ENCODE measurements at places on chromosomes 6 and 20.

GRCh38 chr6:100171533-100172321 is 177.7 kb upstream of the MCHR2 start:
- no peak for DNase-seq

DNA sequence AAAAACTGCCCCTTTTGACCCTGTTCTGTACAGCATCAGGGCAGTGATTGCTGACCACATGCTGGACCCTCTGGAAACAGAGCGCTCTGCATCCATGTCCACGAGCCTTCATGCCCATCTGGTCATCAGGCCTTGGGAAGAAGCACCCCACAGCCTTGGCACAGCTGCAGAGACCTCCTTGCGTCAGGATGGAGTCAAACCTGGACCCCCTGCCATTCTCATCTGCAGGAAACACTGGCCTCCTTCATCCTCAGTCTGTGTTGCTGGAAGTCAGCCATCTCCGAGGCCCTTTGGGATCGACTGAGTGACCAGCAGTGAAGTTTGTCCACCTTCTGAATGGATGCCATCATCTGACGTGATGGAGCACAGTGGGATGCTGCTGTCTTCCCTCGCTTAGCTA is 2138.3 kb upstream of the DEFB115 start:
- no peak for DNase-seq

DNA sequence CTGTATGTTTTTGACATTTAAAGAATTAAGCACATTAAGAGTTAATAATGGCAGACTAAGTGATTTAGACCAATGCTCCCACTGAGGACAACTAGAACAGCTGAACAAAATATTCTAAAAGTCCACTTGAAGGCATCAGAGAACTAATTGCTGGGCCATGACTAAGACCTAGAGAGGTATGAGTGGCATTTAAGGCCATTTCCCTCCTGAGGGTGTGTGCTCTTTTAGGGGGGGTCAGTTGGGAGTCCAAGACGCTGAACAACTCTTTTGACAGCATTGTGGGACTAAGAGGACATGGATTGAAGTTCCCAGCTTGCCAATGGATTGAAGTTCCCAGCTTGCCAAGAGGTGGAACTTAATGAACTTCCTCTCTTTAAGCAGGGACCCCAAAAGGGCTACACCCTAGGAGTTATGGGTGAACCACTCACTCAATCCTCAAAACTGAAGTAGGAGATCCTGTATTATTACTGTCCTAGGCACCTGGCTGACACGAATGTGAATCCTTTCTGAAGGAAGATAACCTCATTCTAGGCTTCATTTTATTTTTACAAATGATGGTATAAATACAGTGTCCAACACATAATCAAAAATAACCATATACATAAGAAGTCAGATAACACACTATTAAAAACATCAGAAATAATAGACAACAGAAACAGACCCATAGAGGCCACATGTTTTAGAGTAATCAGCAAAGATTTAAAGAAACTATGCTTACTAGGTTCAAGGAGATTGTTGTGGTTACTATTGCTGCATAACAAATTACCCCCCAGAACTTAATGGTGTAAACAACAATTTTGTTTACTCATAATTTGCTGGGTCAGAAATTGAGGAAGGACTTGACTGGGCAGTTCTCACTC is 175.1 kb downstream of the VEGFA start:
- no peak for DNase-seq

DNA sequence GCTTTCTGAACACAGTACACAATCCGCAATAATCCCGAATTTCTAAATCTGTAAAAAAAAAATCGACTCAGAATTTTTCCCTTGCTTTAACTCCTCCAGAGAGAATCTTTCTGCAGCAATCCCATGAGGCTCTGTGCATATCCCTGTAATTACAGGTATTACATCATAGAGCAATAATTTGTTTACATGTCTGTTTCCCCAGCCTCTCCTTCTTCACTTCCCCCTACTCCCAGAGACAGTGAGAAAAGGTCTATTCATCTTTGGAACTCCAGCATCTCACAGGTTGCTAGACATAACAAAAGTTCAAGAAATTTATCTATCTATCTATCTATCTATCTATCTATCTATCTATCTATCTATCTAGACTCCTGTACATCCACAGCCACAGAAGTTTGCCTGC is 26.0 kb downstream of the KLHL31 start:
- no peak for DNase-seq

DNA sequence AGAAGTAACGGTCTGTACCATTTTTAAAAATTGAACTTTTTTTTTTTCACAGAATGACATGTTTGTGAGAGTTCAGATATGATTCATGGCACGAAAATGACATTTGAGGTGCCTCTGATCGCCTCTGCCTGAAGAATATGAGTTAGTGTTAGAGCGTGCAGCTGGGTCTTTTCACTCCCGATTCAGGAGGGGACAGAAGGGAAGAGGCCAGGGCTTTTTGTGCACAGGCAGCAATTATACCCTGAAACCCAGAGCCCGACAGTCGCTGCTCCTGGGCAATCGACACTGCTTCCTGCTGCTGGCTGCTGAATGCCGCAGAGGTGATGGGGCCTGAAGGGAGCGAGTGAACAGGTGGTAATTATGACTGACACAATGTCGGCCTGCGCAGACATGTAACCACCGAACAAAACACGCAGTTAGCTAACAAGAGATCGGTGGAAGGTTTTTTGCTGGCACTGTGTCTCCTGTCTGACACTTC is 652.0 kb upstream of the NOX3 start:
- no peak for DNase-seq

DNA sequence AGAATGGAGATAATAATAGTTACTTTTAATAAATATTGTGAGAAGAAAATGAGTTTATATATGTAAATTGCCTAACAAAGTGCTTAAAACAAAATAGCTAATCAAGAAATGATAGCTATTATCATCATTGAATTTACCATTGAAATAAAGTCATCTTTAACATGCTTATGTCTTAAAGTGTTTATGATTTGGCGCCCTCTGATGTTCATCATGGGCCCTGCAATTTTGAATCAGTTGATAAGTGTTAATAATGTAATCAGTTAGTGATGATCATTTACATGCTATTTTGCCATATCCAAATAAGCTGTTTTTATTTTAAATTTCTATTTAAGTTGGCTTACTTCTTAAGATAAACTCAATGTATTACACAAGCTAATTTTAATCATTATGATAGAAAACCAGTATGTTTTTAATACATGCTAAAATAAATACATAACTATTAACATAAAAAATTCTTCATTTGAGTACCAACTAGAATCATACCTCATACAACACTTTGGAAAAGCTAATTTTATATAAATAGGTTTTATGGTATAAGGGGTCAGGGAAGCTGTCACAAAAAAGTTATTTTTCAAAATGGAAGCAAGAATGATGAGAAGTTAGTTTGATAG is 39.2 kb upstream of the TPD52L1 start:
- DNase-seq, result no peak

GRCh38 chr20:2671977-2672376 is 8.0 kb upstream of the IDH3B start:
- no peak for DNase-seq

DNA sequence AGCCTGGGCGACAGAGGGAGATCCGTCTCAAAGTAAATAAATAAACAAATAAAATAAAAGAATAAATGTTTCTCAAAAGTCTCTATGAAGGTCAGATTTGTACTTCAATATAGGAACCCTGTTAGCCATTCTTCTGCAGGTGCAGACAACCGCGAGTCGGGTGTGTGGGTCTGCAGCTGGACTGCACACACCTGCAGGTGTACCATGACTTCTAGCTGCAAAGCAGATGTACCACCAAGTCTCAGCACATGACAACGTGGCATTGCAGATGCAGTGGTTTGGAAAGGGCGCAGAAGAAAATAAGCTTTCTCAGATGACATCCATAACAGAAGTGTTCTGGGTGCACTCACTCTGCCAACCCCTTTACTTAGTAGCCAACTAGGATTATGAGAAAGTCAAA is 239.7 kb downstream of the ATXN1 start:
- DNase-seq, result no peak

DNA sequence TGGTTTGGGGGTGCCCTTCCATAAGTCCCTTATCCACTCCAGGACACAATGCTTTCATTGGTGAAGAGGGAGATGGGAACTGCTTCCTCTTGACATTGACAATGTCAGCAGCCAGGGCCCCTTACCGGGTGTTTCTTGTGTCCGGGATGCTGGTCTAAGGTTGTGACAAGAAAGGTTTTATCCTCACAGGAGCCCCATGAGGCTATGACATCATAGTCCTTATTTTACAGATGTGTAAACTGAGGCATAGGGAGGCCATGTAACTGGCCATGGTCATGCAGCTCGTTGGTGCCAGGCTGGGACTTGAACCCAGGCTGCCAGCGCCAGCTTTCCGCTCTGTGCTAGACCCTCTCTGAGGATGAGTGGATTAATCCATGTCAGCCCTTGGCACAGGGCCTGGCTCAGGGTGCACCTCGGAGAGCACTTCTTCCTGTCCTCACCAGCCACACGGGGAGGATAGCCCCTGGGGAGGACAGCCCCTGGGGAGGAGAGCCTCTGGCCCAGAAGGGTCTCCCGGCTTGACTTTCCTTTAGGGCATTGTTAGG is 157.3 kb downstream of the SYCP2 start:
- DNase-seq, result no peak

DNA sequence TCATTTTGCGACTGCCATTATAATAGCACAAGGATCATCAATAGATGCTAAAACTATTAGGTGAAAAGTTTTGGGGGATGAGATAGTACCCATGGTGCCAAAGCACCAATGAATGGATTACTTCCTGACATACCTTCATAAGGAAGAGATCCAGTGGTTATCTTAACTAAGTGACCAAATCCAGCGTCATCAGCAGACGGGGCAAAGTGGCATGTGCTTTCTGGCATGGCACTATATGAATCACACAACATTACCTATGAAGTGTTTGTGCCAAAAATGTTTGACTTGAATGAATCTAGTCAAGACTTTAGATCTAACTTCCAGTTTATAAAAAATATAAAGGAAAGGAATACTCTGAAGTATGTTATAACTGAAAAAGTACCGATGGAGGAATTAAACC is 10.8 kb downstream of the TRIM26 start:
- DNase-seq, result no peak

GRCh38 chr6:141152951-141153350 is 979.8 kb upstream of the GJE1 start:
- DNase-seq, result no peak

GRCh38 chr20:36030149-36030548 is 61.8 kb downstream of the CNBD2 start:
- DNase-seq, result no peak

DNA sequence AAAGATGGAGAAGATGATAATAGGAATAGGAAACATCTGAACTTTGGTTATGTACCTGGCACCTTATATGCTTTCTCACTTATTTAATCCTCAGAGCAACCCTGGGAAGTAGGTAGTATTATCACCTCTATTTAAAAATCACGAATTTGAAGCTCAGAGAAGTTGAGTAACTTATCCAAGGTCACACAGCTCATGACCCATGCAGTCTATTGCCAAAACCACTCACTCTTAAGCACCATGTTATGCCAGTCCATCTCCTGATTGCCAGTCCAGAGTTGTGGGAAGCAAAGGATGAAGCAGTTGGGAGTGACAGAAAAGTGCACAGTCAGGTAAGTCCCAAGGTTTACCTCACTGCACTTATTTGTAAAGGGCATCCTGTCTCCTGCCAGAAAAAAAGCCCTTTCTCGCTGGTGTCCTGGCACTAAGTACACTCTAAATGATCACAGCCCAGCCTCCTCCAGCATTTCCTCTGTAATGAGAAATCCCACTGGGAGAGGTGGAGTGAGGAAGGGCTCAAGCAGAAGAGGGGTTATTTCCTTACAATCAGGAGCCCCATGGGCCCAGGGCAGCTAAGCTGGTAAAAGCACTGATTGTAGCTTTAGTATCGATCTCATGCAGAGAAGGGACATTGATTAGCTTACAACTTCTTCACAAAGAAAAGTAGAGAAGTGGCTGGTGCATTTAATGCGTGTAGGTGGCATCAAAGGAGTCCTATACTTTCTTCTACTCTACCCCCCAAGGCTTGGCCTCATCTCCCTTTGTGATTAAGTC is 21.3 kb upstream of the SCGN start:
- no peak for DNase-seq

Data from activated naive CD4-positive, alpha-beta T cell (primary cell).